ENCODE measurements at places on chromosomes 1 and 21. TPM values are rescaled to one million over a fixed set of nuclear protein-coding genes. Genes with fewer than 3 reads are reported as not detected.

The MCOLN2 gene
- not detected for total RNA-seq

The CAPN8 gene
- total RNA-seq: not detected

DNA sequence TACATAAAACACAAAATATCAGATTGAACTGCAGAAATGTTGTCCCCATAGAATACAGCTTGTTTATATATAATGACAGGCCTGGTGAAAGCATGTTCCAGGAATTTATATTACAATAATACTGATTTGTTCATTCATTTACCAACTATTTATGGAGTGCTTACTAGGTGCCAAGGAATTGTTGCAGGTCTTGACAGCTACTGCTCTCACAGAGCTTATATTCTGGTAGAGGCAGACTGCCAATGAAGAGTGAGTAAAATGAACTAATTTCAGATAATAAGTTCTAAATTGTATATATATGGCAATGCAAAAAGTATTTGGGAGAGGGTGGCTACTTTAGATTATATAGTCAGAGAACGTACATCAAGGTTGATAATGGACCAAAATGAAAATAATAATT lies 152.0 kb downstream of the COQ8A start:
- no peak for DNase-seq

- DNase-seq: no peak
Observed at GRCh38 chr1:197360068-197360467, 92.0 kb downstream of the CRB1 start.

DNA sequence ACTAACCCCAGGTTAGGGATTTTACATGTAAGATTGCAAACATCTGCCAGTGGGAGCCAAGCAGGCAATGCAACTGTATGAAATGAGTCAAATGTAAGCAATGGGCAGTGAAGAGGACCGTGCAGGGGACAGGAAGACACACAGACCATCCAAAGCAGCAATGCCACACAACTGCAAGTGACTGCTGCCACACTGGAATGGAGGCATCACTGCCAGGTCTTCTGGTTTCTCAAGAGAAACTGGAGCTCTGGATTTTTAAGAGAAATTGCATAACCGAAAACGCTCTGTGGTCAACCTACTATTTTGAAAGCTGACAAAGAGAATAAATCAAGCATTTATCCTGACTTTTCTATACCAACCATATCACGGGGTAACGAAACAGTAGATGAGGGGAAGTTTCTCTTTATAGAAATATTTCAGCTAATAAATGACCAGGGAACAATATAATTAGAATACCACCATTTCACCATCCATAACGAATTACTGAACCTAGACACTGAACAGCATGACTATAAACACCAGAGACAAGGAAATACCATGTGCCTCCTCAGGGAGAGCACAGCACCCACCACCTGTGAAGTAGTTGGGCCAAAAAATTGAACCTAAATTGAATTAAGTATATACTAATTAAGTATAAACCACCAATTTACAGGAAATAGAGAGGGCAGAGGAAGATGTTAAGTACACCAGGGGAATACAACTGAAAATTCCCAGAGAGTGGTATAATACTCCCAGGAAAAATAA lies 4.4 kb downstream of the AK2 start:
- DNase-seq: no peak

The AMY1C gene
- total RNA-seq: not detected

DNA sequence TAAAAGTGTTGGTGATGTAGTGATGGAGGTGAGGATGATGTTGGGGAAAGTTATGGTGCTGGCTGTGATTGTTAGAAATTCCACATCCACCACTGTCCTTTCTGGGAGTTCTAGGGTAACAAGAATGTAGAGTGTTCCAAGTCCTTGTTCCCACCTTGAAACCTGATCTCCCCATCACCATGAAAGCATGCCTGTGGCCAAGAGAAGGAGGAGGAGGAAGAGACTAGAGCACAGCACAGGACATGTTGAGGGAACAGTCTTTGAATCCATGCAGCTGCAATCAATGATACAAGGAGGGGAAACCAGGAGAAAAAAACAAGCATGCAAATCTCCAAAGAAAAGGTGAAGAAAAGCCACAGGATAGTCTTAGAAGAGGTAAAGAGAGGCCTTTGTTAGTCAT lies 45.9 kb upstream of the ARTN start:
- no peak for DNase-seq

GRCh38 chr1:71089536-71090270 lies 8.9 kb upstream of the ZRANB2 start:
- DNase-seq: no peak

DNA sequence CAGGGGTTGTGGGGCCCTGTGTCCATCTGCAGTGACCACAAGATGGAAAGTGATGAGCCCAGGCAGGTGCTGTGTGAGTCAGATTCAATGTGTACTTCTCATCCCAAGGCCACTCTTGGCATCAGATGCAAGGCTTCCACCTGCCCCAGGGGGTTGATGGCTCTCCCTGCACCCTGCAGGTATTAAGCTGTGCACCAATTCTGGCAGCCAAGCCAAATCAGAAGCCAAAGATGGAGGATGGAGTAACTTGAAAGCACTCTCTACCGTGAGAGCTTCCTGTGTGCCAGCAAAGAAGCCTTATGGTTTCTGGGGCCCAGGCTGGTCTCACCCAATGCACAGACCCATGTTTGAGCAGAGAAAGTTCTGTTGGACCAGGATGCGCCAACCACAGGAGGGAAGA lies 44.3 kb upstream of the TENT5C start:
- DNase-seq: peak; percentile 68

The CELA2A gene
- total RNA-seq: not detected

DNA sequence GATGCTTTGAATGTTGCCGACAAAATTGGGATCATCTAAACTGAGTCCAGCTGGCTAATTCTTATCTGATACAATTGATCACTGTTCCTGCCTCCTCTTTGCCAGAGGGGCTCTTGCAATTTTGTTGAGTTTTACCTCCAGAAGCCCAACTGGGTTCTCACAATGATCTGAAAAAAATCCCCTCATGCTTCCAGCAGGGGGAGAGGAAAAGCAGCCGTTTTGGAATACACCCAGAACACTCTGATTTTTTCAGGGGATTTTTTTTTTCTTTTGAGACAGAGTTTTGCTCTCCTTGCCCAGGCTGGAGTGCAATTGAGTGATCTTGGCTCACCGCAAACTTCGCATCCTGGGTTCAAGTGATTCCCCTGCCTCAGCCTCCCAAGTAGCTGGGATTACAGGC lies 13.9 kb upstream of the RERE start:
- no peak for DNase-seq

DNA sequence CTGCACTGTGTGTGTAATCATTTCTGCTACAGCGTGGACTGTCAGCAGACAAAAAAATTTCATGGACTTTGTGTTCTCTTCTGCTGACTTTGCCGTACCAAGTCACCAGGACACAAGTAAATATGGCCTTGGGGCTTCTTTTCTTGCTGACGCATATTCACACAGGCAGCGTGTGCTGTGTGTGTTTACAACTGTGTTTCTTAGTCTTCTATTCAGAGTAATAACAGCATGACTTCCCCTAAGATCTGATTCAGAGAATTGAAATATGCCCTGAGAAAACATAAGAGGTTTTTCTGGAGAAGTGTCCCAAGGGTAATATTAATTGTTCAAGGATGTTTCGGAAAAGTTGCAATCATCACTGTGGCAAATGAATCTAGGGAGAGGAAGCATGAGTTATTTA lies 47.1 kb upstream of the DYNLT5 start:
- no peak for DNase-seq

GRCh38 chr1:8412183-8412831 lies 94.4 kb downstream of the SLC45A1 start:
- no peak for DNase-seq

DNA sequence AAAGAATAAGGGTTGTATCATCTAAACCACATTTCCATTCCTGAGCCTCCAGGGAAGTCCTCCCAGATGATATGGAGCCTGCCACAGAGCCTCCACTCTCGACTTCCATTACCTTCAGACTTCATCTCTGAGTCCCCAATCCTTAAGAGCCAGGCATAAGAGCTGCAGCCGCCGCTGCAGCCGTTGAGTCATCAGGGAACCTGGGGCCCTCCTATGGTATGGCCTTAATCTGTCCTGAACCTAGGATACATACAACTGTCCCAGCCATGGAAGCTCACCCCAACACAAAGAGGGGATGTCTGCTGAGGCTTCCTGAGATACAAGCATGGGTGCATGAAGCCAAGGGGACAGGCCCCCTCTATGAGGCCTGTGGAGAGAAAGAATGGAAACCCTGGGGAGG lies 16.3 kb downstream of the TAL1 start:
- no peak for DNase-seq

GRCh38 chr1:86708920-86709319 lies 4.5 kb downstream of the SH3GLB1 start:
- no peak for DNase-seq

The RPTN gene
- not detected for total RNA-seq

- DNase-seq: no peak
Observed at GRCh38 chr1:235455823-235456222, 48.4 kb downstream of the B3GALNT2 start.

- DNase-seq: no peak
Observed at GRCh38 chr1:157482174-157482573, 70.1 kb downstream of the FCRL5 start.

The OR2L2 gene
- total RNA-seq: 0.08 TPM

The RUNX3 gene
- not detected for total RNA-seq

- DNase-seq: no peak
Observed at GRCh38 chr21:38081708-38082107, 165.5 kb upstream of the KCNJ6 start.

Data from osteocyte (in vitro differentiated cells).